Chondrocyte (in vitro differentiated cells): ENCODE measurements at places on chromosomes 5 and 9.

GRCh38 chr9:110129425-110129824, 78.5 kb downstream of the C9orf152 start:
- DNase-seq = no peak

- DNase-seq = no peak
Observed at GRCh38 chr5:963310-963672, 45.3 kb upstream of the NKD2 start.

DNA sequence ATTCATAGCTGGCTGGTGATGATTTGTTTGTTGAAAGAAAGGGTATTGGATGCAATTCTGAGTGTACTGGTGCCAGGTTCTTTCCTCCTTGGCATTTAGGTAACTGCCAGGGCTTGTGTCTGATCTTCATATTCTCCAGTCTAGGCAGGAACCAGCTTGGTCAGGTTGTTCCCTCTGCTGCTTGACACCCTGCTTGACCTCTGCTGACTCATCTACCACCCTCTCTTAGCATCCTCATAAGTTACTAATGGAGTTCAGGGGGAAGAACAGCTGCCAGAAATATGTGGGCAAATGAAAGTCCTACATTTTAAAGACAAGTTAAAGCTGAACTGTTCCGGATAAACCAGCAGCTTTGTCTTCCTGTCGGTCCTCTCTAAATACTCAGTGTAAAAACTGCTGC, 116.1 kb upstream of the TNC start:
- DNase-seq = no peak

DNA sequence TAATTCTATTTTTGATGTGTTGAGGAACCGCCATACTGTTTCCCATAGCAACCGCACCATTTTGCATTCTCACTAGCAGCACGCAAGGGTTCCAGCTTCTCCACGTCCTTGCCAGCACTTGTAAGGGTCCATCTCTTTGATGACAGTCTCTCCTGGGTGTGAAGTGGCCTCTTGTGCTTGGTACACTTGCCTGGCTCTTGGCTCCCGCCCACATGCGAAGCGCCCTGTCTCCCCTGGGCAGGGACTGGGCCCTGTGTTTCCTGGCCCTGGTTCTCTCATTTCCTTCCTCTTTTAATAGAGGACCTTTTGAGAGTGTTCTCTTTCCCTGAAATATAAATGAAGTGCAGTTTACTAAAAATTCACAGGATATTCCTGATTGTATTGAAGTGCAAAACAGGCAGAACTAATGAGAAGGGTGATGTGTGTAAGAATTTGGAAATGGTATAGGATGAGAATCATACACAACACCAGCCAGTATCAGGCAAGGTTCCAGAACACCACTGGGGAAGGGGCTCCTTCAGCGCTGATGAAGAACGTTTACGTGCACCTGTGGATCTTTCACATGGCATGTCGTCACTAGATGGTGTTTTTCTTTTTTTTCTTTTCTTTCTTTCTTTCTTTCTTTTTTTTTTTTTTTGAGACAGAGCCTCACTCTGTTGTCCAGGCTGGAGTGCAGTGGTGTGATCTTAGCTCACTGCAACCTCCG, 73.0 kb downstream of the EHMT1 start:
- DNase-seq = peak; percentile 28

DNA sequence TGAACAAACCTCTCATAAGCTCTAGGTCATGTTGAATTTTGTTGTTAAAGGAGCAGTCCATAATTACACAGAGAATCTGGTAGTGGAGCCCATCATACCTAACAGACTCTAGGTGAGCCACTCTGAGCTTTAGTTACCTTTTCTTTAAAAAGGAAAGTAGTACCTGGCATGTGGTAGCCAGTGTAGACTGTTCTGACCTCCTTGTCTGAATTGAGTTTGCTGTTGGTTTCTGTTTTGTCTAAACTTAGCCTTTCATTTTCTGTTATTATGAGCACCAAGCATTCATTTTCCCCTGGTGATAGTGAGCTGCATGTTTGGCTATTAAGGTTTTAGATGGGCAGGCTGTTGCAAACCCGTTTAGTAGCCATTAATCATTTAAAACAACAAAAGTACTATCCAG, 112.2 kb downstream of the MAST4 start:
- DNase-seq = no peak

DNA sequence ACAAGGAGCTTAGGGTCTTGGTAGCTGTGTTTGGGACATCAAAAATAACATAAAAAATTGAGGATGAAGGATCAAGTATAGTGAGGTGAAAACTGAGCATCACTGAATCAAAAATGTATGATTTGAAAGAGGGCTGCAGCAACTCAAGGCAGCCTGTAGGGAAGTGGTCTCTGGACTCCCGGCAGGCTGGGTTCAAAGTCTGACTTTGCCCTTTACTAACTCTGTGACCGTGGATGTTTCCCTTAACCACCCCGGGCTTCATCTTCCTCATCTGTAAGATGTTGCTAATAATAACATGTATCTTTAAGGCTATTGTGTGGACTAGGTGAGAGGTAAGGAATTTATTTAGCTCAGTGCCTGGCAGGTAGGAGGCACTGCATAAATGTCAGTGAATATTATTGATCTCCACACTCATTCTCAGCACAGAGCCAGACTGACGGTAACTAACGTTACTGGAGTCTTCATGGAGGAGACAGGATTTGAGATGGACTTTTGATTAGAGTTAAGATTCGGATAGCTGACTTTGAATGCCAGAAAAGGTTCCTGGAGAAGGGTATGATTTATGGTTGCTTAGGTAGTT, 367.3 kb downstream of the NDUFS4 start:
- no peak for DNase-seq

DNA sequence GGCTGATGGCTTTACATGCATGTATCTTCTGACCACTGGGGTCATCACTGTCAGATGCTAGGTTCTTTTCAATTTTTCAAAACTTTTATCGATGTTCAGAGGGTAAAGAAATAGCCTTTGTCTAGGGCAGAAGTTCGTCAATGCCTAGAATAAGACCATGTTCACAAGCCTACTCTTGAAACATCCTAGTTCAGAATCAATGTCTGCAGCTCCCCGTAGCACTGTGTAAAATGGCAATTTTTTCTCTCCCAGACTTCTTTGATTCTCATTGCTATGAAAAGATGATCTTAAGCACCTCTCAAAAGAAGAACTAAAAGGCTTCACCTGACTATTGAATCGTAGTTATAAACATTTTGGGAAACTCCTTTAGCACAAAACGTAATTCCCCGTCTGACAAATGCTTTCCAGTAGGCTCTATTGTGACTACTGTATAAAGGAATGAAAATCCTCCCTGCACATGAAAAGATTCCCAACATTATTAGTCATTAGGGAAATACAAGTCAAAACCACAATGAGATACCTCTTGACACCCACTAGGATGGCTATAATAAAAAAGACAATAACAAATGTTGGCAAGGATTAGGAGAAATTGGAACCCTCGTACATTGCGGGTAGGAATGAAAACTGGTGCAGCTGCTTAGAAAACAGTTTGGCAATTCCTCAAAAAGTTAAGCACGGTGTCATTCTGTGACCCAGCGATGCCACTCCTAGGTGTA, 263.5 kb downstream of the ARHGAP26 start:
- DNase-seq = no peak

GRCh38 chr9:74218385-74219063, 278.6 kb upstream of the RORB start:
- DNase-seq = no peak

GRCh38 chr5:61493973-61494372, 161.9 kb downstream of the ZSWIM6 start:
- DNase-seq = no peak

DNA sequence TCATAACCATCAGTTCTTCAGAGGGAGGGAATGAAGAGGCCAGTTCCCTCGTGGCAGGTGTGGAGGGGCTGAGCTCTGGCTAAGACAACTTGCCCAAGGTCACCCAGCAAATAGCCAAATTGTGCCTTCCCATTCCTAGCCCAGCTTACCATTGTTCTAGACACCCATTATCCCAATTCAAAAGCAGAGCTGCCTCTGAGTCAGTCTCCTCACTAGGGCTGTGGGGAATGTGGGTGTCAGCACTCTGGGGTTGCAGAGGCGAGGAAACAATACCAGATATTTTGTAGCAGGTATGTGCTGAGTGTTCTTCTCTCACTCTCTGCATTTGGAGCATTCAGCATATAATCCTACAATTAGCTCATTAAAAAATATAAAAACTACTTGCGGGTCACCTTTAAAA, 270.8 kb downstream of the PSAT1 start:
- DNase-seq = no peak

DNA sequence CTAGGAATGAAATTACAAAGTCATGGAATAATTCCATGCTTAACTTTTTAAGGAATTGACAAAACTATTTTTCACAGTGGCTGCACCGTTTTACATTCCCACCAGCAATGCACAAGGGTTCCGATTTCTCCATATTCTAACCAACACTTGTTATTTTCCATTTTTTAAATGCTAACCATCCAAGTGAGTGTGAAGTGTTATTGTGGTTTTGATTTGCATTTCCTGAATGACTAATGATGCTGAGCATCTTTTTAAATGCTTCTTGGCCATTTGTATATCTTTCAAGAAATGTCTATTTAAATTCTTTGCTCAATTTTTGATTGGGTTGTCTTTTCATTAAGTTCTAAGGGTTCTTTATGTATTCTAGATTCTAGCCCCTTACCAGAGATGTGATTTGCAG, 479.5 kb upstream of the SMARCA2 start:
- DNase-seq = no peak
